NCI-H446 treated with DMSO at 0.1 percent for 48 hours (cell line): ENCODE measurements at places on chromosomes 12 and 14.
A peak's percentile ranks its signal among the peaks of the same experiment; 100 is the strongest.

DNA sequence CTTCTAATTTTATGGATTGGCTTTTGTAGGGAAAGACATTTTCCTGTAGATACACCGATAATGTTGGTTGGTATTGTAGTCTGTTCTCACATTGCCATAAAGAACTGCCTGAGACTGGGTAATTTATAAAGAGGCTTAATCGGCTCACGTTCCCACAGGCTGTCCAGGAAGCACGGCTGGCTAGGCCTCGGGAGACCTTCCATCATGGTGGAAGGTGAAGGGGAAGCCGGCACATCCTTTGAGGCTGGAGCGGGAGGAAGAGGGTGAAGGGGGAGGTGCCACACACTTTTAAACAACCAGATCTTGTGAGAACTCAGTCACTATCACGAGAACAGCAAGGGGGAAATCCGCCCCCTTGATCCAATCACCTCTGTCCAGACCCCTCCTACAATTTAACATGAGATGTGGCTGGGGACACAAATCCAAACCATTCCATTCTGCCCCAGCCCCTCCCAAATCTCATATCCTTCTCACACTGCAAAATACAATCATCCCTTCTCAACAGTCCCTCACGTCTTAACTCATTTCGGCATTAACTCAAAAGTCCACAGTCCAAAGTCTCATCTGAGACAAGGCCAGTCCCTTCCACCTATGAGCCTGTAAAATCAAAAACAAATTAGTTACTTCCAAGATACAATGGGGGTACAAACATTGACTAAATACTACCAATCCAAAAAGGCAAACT lies 66.7 kb upstream of the EIF5 start:
- DNase-seq: no peak

GRCh38 chr12:124512667-124513296 lies 54.6 kb downstream of the NCOR2 start:
- DNase-seq: peak; percentile 82

DNA sequence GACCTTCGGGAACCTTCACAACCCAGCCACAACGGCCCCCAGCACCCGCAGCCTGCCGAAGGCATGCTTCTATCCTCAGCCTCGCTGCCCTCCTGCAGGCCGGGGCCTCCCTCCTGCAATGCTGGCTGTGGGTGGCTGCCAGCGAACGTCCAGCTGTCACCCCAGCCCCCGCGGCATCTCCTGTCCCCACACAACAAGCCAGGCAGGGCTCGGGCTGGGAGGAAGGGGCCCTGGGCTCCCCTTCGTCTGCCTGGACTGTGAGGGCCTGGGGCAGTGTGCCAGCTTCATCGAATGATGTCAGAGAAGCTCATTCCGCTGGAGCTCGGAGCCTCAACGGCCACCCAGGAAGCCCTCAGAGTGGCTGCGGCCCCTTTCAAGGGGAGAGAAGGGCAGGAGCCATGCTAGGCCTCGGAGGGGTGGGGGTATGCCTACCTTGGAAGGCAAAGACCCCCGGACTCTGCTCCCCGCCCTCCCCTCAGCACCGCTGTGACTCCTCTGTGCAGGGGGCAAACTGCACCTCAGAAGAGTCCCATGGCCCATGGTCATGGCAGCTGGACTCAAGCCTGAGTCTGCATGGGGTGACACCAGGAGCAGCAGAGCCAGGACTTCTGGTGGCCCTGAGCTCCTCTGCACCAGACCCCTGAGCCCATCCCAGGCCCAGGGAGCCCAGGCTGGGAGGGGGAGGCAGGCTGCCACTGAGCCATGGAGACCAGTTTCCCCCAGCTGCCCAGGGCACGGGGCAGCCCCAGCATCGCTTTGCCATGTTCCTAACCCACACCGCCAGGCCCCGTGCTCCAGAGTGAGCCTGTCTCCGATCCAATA lies 24.7 kb upstream of the C14orf180 start:
- peak; percentile 81 for DNase-seq

DNA sequence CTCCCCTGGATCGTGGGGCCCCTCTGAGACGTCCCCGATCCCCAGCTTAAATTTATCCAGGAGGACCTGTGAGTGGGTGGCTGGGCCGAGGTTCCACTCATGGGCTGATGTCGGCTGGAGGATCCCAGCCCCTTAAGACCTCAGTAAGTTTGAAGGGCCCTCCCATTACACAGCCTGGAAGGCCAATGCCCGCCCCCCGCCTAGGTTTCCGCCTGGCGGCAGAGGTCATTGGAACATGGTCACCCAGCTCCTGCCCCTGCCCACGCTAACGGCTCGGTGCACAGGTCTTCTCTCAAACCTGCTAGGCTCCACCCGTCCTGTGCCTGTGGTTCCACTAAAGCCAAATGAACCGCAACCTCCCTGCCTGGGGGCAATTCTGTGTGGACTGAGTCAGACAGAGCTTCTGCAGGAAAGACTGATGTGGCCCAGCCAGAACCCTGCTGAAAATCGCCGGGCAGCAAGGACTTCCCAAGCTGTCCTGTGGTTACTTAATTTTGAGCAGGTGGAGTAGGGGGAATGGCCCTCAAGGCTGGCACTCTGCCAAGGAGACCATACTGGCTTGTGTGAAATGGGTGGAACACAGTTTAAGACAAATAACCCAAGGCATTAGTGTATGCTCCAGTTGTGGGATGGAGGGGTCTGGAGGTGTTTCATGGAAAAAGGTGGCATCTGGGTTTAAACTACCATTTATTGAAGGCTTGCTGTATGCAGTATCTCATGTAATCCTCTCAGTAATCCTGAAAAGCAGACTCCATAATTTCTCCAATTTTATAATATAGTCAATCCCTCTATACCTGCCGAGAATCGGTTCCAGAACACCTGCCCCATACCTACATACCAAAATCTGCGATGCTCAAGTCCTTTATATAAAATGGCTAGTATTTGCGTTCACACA lies 903 bp upstream of the NT5DC3 start:
- DNase-seq: no peak

- no peak for DNase-seq
Measured at GRCh38 chr14:100882991-100883788, 20.3 kb downstream of the RTL1 start.

GRCh38 chr12:113276946-113277500 lies 55.8 kb downstream of the TPCN1 start:
- DNase-seq: no peak

GRCh38 chr14:21714318-21714929 lies 40.8 kb upstream of the OR4E1 start:
- no peak for DNase-seq

DNA sequence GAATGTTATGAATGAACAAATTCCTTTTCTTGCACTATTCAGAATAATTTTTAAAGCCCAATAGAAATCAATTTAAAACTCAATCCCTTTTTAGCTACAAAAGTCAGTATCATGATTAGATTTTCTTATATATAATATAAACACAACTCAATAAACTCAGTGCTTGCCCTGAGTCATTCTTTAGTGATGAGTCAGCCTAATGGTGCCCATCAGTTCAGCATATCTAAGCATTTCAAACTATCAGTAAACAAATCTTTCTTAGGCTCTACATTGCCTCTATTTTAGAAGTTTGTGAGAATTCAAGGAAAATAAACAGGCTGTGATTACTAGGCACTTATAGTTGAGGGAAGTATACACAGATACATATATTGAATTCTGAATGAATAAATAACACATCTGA lies 179.6 kb downstream of the NELL2 start:
- DNase-seq: no peak
